ENCODE measurements at places on chromosomes 2 and 18. TPM values are rescaled to one million over a fixed set of nuclear protein-coding genes. Genes with fewer than 3 reads are reported as not detected.

The IL36A gene
- total RNA-seq: not detected

The NBAS gene
- 30.4 TPM for total RNA-seq

The CHN1 gene
- total RNA-seq: 1.3 TPM

The COL5A2 gene
- total RNA-seq: 1.1 TPM

The FN1 gene
- 133 TPM for total RNA-seq

The TWIST2 gene
- not detected for total RNA-seq

- DNase-seq: no peak
These were observed 26.7 kb upstream of the APOB start for GRCh38 chr2:21070341-21071257.

- no peak for DNase-seq
These were observed 24.0 kb downstream of the NOP58 start for GRCh38 chr2:202289394-202290204.

DNA sequence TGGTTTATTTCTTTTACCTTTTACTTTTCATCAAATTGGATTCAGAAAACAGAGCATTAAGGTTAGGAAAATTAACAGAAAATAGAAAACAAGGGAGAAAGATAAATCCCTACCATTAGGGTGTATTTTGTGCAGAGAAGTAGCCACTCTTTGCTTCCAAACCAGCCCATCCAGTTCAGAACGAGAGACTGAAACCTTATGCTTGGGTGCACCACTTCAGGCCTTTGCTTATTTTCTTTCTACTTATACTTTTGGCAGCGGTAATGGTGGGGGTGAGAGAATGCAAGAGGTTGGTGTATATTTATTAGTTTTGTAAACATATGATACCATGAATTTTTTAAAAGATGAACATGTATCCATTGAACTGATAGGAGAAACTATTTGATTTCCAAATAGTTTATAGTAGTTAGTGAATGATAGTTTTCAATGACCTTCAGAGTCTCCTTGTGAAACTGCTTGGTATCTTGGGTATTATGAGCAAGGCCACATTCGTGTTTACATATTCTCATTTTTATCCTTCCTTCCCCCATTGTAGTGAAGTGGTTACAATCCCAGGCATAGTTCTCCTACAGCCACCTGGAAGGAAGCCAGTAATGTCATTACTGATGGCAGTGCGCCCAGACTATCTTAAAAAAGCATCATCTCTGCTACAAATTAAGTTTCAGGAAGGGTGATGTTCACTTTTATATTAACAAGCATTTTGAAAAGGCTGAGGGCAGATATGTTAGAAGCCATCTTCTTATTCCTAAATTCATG, 60.8 kb downstream of the MFSD6 start:
- DNase-seq: peak; percentile 73

- no peak for DNase-seq
These were observed 391.2 kb upstream of the FSIP2 start for GRCh38 chr2:185347445-185347844.

DNA sequence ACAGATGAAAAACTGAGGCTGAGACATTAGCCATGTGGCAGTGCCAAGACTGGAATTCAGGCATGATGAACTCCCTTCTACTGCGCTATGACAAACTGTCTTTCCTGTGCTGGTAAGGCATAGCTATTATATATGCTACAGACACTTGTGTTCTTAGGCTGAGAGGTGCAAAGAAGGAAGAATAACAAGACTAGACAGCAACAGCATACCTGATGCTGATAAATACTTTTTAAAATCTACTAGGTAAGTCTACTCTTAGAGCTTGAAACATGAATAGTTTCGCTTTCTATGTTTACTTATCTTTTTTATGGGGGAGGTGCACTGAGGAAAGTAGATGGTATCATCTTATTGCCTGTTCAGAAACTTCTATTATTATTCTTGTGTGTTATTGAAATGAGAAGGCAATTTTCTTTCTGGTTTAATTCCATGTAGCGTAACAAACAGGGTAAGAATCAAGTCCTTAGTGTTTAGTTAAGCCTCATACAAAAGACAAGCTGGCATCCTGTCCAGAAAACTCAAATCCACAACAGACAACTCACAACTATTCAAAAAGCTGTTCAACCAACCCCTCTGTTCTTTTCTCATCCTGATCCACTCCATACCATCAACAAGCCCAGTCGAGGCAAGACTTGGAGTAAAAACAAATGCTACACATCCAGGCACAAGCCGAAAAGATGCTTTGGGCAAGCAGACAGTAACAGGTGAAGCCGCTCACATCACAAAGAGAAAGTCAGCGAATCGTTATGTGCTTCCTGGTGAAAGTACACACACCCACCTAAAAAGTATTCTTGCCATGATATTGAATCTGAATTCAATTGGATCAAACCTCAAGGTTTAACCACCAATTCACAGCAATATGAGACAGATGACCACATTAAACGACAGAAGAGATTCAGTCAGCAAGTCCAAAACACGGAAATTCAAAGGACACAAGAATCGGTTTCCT, 1.5 kb downstream of the TTC32 start:
- no peak for DNase-seq

GRCh38 chr2:9226458-9227380, 20.1 kb downstream of the ASAP2 start:
- no peak for DNase-seq

DNA sequence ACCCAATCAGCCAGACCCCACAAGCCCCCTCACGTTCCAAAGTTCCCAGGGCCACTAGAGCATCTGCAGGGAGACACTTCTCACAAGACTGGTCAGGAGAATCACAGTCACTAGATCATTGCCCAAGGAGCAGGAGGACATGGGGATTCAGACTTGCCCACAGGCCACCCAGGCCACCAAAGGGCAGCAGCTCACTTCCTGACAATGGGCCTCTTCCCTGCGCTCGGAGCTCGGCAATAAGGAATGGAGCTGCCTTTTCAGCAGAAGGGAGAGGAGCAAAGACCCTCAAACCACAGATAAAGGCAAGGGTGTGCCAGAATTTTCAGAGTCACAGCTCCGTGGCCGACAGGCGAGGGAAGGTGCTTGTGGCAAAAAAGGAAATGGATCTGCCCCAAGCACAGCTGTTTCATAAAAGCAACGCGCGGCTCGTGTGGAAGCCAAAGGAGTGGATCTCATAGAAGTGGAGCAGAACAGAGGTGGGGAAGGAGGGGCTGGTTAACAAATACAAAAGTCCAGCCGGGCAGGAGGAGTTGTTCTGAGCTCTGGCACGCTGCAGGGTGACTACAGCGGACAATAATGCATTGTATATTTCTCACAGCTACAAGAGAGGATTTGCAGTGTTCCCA, 72.1 kb downstream of the EDAR start:
- DNase-seq: no peak

DNA sequence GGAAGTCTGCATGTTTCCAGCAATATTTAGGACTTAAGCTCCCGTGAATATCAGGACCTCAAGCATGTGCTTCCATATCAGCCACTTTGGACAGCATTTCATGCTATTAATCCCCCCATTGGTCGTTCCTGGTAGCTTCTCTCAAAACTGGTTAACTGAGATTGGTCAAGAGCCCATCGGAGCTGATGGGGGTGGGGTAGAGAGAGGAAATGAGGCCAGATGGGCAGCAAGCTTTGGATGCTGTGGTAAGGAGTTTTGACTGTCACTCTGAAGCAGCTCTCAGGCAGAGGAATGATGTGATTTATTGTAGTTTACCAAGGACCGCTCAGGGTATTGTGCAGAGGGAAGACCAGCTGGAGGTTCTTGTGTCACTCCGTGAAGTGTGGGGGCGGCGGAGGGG, 81.8 kb downstream of the FAM168B start:
- DNase-seq: no peak

DNA sequence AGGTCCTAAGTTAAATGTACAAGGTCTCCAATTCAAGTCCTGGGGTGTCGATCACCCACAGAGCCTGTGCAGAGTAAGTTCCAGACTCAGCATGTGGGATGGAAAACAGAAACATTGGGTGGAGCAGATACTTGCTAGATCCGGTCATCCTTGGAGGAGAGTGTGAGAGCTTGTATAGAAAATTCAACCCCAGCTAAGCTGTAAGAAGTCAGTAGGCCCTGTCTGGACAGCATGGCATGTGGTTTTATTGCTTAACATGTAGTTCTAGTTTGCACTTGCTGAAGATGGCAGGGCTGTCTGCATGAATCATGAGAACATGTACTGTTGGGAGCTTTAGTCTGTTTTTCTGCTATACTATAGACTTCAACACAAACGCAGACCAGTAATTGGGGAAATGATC, 189.6 kb upstream of the RMP24 start:
- DNase-seq: no peak

DNA sequence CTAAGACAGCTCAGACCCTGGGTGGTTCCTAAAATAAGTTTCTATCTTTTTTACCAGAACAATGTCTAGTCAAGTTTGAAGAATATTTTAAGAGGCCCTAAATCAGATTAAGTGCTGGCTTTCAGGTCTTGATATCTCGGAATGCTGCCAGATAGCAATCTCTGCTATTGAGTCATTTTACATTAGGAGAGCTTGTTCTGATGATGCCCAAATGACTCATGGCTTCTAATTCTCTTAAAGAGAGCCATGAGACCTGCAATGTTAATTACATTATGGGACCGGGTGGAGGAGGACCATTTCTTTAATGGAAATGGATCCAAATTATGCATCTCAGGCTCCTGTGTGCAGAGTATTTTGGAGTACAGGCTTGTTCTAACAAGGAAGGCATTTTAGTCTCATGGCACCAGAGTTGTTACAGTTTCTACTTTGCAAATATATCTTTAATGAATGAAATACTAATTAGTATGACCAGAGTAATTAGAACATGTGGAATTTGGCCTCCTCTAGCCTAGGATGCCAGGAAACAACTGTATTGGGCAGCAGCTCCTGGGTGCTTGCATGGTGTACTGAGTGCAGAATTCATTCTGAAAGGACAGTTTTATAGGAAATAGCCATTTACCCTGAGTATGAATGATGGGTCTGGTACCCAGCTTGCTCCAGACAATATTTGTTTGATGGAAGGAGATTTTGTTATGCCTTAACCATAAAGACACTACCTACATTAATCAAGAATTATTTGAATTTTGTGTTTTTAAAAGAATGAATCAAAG, 94.0 kb upstream of the SULT1C3 start:
- DNase-seq: no peak

DNA sequence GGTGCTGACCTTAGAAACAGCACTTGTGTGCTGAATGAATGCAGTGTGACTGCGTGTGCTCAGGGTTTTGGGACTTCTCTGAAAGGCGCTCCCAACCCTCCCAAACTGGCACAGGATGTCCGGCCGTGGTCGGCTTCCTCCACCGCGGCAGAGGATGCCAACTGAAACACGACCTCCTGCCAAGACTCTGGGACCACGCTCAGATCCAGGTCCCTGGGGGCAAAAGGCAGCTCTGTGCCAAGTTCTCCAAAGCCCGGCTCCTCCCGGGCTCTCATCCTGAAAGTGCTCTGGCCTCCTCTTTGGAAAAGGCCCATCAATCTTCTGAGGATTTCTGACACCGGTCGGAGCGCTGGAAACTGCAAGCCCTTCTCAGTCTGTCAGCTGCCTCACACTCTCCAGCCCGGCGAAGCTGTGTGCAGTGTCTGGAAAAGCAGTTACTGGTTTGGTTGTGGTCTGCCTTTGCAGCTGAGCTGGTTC, 32.3 kb upstream of the ZBTB7C start:
- DNase-seq: no peak

- DNase-seq: no peak
These were observed 4.3 kb downstream of the SOX11 start for GRCh38 chr2:5696404-5696944.

All from Calu3 (cell line).